ENCODE measurements at places on chromosomes 6 and 20. TPM values are rescaled to one million over a fixed set of nuclear protein-coding genes. Genes with fewer than 3 reads are reported as not detected.
A peak's percentile ranks its signal among the peaks of the same experiment; 100 is the strongest.

DNA sequence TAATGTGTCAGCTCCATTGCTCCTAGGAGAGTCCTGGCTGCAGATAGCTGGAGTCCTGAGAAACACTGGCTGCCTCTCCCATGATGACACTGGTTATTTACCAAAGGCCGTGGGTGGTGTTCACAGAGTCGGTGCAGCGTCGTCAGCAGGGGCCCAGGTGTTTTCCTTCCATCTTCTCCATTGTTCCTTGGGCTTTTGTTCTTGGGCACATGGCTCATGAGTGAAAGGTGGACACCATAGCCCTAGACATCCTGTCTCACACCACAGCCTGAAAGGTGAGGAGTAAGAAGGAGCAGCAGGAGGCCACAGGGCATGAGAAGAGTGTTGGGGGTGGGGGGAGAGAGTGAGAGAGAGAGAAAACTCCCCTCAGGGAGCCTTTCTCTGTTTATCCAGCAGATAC, 9.1 kb downstream of the CST5 start:
- DNase-seq = no peak

CAGE1 gene
- not detected for total RNA-seq

DNA sequence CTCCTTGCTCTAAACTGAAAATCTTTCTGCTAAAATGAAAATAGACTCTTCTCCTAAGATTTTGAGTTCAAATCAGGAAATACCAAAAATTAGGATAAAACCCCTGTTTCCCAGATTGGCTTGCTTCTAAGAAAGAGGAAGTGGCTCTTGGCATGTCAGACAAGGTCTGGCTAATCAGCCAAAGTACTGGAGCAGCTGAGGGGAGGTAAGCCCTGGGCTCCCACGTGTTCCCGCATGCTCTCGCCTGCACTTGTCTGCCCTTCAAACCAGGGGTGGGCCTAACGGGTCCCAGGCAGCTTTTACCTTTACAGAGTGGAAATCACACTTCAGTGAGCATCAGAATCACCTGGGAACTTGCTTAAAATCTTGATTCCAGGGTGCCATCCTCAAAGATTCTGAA, 43.2 kb upstream of the GABRR1 start:
- no peak for DNase-seq

- DNase-seq = no peak
Measured at GRCh38 chr6:117268924-117269323, 3.6 kb downstream of the VGLL2 start.

DNA sequence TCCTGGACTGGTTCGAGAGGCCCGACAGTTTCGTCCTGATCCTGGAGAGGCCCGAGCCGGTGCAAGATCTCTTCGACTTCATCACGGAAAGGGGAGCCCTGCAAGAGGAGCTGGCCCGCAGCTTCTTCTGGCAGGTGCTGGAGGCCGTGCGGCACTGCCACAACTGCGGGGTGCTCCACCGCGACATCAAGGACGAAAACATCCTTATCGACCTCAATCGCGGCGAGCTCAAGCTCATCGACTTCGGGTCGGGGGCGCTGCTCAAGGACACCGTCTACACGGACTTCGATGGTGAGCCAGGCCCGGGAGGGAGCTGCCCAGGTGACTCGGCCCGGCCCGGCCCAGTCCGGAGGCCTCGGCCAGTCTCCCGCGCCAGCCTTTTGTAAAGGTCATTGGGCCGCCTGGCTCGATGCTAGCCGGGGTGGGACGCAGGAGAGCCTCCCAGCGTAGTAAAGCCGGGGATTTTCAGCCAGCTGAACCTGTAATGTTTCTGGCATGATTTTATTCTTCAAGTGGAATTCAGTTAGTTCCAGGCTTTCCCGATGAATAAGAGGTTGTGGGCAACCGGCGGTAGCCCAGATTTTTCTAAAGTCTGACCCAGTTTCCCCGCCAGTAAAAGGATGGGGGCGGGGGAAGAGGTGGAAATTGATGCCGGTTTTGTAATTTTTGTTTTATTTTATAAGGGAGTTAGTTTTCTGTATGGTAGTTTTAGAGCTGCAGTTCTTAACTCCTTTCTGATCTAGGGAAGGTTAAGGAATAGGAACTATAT, 1.4 kb downstream of the PIM1 start:
- DNase-seq = peak; percentile 67

Data from ovary (tissue), 10 donors.